RWPE1 (cell line): ENCODE measurements at places on chromosomes 3 and 15.
A peak's percentile ranks its signal among the peaks of the same experiment; 100 is the strongest.

- peak; percentile 19 for DNase-seq
These were observed 19.4 kb downstream of the NEK10 start for GRCh38 chr3:27349832-27350231.

DNA sequence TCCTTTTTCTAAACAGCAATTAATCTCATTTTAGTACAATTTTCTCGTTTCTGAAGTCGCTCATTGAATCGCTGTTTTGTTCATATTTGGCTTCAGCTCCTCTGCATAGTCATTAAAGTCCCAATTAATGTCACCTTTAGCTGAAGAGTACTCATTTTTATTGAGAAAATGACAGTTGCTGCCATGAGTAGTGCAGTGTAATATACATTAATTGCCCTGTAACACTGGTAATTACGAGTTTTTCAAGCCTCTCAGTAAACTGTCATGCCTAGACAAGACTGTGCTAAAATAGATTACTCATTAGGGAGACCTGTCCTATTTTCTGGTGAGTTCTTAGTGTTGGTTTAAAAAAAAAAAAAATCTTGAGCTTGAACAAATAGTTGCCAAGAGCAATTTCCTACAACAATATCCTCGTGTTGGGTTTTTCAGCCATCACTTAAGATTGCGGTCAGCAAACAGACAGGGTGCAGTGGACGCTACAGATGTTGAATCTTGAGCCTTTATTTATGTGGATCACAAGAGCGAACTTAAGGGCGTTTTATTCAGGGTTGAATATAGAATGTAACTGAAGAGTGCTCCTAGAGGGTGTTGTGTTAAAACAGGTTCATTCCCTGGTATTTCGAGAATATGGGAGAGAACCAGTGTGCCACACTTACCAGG, 176.0 kb downstream of the CDIN1 start:
- no peak for DNase-seq

GRCh38 chr3:149321640-149322039, 11.8 kb downstream of the TM4SF18 start:
- no peak for DNase-seq

GRCh38 chr15:39338251-39338650, 242.6 kb upstream of the THBS1 start:
- no peak for DNase-seq

DNA sequence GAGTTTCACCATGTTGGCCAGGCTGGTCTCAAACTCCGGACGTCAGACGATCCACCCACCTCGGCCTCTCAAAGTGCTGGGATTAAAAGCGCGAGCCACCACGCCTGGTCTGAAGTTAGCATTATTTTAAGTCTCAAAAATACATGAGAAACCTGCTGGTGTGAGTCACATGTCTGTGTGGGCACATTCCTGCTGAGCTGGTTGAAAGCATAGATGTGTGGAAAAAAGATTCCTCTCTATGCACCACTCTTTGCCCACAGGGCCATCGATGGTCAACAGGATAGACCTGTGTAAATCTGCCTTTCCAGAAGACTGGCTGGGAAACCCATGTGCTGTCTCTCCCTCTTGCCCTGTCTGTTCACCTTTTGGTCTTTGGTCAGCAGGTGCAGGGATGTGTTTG, 63.5 kb downstream of the CHRD start:
- peak; percentile 34 for DNase-seq

- DNase-seq = peak; percentile 60
These were observed 36.1 kb upstream of the MYO5C start for GRCh38 chr15:52331490-52332240.

DNA sequence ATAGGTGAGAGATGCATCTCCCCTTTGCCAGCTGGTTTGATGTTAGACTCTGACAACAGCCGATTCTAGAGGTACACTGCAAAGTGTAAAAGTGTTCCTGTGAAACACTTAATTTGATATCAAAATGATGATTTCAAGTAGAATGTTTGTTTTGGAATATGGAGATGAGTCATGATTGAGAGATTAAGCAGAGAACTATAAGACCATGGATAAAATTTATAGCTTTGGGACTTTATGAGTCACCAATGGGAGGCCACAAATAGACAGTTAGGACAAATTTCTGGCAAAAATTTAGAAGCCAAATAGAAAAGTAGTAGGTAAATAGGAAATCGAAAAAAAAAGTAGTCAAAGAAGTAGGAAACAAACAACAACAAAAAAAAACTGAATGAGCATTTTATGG, 672.5 kb downstream of the NSUN3 start:
- DNase-seq = no peak

- peak; percentile 38 for DNase-seq
These were observed 9.9 kb downstream of the KY start for GRCh38 chr3:134640872-134641470.

GRCh38 chr3:98690876-98691275, 72.3 kb upstream of the ST3GAL6 start:
- DNase-seq = no peak
